ENCODE measurements at places on chromosomes 6 and 20. TPM values are rescaled to one million over a fixed set of nuclear protein-coding genes. Genes with fewer than 3 reads are reported as not detected.

DNA sequence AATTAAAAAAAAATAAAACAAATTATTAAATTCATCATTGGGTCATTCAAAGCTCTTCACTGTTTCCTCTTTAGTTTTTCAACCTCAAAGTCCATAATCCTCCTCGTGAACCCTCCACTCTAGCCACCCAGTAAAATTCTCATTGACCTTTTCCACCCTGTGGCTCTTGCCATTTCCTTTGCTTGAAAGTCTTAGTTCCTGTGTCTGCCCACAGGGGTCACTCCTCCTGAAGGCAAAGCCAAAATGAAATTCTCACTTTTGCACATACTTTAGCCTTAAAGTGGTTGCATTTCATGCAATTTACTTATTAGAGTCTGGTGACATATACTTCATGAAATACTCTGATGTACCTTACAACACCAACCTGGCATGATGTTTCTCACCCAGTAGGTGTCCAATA lies 263.7 kb downstream of the BMP2 start:
- no peak for DNase-seq

GRCh38 chr6:64724091-64724490 lies 982.9 kb downstream of the EYS start:
- no peak for DNase-seq

- DNase-seq: no peak
These were observed 22.4 kb downstream of the PTGIS start for GRCh38 chr20:49545572-49545971.

DNA sequence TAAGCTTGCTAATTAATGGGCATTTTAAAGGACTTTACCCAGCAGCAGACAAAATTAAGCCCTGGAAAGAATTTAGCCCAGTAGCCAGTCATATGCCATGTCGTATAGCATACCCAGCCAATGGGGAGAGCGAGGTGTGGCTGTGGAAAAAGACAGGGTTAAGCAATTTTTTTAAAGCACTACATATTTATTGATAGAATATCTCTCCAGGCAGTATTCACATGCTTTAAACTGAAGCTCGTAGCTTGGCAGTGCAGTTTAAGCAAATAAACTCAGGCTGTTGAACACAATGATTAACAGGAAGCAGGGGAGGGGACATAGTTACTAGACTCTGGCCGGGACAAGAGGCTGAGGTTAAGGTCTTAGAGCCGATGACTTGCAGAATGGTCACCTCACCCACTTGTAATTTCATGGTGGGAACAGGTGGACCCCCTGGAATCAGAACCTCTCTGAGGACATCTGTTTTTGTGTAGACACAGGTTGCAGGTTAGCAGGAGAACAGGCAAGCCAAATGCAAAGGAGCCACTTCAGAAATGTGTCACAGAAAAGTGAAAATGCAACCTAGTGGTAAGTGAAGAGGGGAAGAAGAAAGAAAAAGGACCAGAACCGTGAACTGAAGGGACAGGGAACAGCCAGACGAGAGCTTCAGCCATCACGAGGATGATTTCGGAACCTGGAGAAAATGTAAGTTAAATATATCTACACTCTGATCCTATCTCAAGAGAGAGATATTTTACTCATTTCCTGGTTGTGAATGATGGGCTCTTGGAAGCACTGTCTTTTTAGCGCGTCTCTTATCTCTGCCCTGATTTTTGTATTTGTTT lies 7.2 kb downstream of the GCNT2 start:
- peak; percentile 67 for DNase-seq

- no peak for DNase-seq
These were observed 712.4 kb downstream of the EPHA7 start for GRCh38 chr6:92706976-92707375.

DNA sequence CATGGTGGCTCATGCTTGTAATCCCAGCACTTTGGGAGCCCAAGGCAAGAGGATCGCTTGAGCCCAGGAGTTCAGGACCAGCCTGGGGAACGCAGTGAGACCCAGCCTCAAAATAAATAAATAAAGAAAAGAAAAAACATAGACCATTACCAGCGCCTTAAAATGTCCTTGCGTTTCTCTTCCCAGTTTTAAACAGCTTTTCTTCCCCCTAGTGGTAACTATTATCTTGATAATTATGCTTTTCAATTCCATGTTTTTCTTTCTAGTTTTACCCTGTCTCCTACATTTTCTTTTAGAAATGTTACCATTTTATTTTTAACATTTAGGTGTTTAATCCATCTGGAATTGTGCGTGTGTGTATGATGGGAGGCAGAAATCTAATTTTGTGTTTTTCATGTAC lies 24.4 kb downstream of the DNAH8 start:
- DNase-seq: no peak

DNA sequence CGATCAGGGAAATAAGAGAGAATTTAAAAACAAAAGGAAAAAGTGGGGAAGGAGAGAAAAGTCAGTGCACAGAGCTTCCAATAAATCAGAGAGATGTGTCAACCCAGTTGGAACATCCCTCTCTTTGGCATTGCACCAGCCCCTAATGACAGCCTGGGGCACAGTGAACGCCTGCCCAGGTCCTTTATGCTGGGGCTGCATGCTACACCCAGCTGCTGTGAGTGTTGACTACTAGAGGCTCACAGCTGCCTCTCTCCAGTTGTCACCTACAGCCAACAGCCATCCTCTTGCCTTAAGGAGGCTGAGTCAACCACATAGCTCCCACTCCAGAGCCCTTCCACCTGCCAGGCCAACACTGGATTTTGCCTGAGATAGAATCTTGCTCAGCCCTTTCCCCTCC lies 19.0 kb downstream of the OR2H2 start:
- DNase-seq: no peak

The PRSS35 gene
- not detected for total RNA-seq

The TMEM244 gene
- not detected for total RNA-seq

The ATP6V1G2 gene
- not detected for total RNA-seq

The PLEKHG1 gene
- 63.6 TPM for total RNA-seq
